CD4-positive, alpha-beta T cell treated with Interleukin-17A for 1 hour (primary cell): ENCODE measurements at places on chromosomes 6 and 20.

DNA sequence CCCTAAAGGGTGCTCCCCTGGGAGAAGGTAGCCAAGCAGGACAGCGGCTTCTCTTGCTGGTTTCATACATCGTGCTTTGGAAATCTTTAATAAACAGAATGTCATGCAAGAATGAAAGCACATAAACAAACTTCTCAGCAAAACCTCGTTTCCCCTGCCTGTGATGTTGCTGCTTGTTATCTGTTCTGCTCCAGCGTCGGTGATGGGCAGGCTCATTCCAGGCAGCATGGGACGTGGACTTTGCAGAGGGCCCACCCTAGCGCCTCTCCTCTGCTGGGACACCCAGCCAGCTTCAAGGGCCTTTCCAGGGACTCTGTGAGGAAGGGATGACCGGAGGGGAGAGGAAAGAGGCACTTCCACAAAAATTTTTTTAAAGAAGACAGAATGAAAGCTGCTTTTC is 197.7 kb downstream of the QKI start:
- DNase-seq: no peak

DNA sequence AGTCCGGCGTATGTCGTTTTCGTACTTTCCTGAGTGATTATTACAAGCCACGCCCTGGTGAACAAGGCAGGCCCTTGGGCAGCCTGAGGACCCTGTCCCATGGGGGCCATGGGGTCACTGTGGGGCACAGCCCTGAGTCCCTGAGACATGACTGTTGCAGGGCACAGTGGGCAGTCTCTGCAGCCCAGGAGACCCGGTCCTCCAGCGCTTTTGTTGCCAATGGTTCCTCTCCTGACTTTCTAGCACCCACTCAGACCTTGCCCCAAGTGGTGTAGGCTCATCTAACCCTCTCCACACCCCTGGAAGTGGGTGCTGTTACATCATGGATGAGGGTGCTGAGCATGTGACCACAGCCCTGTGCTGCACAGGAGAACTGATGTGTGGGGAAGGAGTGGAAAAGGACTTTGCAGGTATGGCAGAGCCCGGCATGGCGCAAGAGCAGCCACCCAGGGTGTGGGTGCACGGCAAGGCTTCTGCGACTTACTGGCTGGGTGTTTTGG is 319.5 kb downstream of the TAF4 start:
- no peak for DNase-seq

GRCh38 chr6:19289457-19289856 is 547.7 kb upstream of the ID4 start:
- DNase-seq: no peak

GRCh38 chr20:38290829-38291814 is 12.8 kb upstream of the BPI start:
- DNase-seq: no peak

GRCh38 chr20:18613553-18613952 is 25.7 kb downstream of the DTD1 start:
- DNase-seq: no peak

GRCh38 chr6:128903715-128904114 is 20.8 kb downstream of the LAMA2 start:
- DNase-seq: no peak

GRCh38 chr6:32969685-32970412 is 1.5 kb downstream of the BRD2 start:
- DNase-seq: peak; percentile 74

DNA sequence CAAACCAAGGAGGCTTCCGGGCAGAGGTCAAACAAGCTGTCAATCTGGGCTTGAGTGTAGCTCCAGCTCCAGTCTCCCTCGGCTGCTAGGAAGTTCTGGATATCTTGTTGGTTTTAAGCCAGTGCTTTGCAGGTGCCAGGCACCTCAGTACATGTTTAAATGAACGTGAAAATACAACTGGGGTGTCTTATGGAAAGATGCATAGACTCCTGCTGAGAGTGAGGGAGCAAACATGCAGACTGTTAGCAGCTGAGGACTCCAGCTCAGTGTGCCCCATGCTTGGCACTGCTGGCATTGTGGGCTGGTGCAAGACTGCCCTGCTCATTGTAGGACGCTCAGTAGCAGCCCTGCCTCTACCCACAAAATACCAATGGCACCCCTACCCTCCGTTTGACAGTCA is 28.5 kb downstream of the ERMARD start:
- no peak for DNase-seq

DNA sequence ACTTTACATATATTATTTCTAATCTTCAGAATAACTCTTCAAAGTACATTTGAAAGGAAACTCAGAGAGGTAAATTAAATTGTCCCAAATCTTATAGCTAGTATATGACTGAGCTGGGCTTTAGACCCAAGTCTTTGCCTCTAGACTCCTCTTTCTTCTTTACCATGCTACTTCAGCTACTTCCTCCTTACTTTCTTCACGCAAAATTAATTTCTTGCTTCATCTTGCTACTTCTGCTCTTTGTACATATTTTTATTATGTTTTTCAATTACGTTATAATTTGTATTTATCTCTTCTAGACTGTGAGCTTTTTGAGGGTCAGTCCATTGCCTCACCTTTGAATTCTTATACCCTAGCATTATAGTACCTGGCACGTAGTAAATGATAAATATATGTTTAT is 5.3 kb downstream of the TMEM170B start:
- no peak for DNase-seq

DNA sequence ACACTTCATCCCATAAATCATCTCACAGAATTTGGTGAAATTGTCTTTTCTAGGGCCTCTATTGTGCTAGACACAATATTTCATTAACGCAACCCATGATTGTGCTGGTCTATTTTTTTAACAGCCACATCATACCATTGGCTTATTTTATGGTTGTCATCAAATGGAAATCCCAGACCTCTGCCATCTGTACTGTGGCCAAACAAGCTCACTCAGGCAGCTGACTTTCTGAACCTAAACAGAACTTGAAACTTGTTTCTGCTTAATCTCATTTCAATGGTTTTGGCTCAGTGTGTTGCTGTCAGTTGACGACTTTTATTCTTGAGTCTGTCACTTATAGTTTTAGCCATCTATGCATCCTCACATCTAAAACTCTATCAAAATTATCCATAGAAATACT is 111.8 kb downstream of the HAO1 start:
- no peak for DNase-seq

- no peak for DNase-seq
These were observed 4.2 kb downstream of the IL17A start for GRCh38 chr6:52190409-52190808.

DNA sequence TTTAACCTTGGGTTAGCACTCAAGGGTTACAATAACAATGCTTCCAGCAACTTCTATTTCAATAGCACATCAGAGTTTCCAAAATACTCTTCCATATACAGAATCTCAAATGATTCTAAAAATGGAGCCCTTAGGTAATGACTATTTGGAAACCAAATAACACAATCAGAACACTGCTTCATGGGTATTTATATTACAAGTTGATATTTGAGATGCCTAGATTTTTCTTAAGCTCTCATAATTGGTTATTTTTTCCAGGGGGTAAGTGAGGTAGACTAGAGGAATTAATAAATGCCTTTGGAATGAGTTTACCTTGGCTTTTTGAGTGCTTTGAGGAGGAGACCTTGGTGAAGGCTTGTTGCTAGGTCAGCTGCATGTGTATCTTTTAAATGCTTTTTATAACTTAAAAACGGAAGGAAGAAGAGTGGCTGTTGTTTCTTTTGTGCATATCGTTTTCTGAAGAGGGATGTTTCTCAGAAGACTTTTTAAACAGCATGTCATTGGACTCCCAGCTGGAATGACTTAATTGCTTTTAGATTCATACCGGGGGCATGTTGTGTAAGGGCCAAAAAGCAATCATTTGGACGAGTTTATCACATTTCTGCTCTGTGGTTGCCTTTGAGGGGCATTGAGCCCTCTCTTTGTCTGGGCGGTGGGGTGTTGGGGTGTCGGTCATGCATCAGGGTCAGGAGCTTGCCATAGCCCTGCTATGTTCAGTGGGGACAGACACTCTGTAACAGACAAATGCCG is 186.0 kb downstream of the DTNBP1 start:
- DNase-seq: no peak

DNA sequence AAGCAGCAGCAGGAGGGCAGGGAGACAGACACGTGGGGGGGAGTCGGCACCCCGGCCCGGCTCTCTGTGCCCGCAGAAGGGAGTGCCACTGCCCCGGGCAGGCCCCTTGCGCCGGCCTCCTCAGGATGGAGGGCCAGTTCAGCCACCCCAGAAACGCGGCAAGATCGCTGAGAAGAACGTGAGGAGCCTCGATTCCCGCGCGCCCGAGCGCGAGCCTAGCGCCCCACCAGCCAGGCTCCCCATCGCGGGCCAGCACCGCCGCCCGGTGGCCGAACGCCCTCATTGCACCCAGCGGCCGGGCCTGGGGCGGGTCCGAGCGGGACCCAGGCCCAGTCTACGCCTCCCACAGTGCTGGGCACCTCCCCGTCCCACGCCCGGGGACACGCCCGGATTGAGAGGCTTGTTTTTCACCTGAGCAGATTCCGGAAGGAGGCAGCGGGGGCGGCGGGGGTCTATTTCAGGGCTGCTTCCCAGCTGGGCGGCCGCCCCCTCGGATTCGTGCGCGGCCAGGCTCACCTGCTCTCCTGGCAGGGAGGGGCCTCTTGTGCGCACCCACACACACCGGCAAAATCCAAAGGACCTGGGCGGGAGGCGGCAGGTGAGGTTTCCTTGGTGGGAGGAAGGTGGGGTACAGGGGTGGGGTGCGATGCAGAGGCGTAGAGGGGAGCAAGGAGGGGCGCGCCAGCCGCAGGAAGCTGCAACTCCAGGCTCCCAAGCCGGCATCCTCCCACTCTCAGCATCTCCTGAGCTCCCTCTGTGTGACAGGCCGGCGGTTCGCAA is 9.0 kb upstream of the GRM4 start:
- DNase-seq: peak; percentile 59

DNA sequence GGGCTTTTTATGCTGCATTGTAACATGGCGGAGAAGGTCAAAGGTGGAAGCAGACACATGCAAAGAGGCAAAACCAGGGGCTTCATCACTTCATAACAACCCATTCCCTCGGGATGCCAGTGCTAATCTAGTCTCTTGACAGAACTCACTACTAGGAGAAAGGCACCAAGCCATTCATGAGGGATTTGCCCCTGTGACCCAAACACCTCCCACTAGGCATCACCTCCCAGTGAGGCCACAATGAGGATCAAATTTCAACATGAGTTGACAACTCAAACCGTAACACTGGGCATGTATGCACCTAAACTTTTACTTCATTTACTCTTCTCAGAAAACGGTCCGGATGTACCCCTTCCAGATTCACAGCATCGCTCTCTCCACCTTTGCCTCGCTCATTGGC is 61.9 kb downstream of the CDS2 start:
- DNase-seq: no peak

- DNase-seq: no peak
These were observed 506 bp downstream of the RGS17 start for GRCh38 chr6:153130515-153131036.

DNA sequence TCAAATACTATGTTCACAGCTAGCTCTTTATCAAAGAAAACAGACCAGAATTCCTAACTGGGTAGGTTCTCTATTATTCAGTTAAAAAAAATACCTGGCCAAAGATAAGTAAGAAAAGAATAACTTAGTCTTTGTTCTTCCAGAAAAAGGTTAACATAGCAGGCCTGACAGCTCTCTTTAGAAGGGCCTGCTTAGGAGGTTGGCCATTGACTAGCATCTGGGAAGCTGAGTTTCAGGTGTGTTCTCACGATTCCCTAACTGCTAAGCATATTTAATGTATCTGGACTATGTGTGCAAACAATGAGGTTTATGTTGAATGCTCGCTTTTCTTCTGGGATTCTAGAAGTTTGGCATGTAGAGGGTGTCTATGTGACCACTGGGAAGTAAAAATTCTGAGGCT is 618.9 kb downstream of the HACE1 start:
- no peak for DNase-seq

DNA sequence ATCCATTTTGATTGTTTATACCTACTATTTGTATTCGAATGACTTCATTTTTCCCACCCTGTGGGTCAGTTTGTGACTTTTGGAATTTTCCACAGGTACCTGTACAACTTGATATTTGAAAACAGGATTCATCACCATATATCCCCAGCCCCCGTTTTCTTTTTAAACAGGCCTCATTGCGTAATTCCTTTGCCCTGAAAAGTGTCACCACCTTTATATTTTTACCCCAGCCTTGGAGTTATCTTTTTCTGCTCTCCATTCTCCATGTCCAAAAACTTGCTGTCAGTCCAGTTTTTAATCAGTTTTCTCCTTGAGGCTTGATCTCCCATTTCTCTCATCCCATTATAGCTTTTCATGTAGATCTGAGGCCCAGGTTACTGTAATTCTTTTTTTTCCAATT is 16.6 kb downstream of the ZKSCAN8 start:
- no peak for DNase-seq

GRCh38 chr6:24458941-24459340 is 30.4 kb downstream of the GPLD1 start:
- DNase-seq: no peak

GRCh38 chr20:51500311-51500710 is 42.2 kb downstream of the NFATC2 start:
- DNase-seq: peak; percentile 81
